ENCODE measurements at places on chromosomes 11 and 22.

DNA sequence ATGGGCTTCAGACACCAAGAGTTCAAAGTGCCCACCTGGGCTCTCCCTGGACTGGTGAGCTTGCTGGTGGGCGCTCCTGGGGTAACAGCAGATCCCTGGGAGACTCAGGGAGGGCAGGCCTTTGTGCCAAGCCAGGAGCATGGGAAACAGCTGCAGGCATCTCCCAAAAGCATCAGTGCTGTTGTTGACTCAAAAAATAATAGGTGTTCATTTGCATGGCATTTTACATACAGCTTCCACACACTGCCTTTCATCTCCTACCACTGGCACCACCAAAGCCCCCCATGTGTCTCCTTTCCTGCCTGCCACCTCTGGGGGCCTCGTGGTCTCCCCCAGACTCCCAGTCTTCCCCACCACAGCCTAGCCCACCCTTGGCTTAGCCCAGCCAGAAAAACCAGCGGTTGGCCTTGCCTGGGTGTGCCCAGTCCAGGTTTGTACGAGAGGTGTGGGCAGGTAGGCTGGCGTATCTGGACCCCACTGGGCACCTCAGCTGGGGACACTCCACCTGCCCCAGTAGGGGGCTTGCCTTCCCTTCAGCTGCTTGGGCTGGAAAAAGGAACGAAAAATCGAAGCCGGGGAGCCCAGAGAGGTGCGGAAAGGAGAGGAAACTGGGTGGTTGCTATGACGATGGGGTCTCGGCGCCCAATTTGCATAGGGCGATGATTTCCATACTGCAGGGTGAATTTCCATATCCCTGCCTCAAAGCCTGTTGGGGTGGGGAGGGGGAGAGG lies 15.0 kb downstream of the POU2F3 start:
- no peak for DNase-seq

DNA sequence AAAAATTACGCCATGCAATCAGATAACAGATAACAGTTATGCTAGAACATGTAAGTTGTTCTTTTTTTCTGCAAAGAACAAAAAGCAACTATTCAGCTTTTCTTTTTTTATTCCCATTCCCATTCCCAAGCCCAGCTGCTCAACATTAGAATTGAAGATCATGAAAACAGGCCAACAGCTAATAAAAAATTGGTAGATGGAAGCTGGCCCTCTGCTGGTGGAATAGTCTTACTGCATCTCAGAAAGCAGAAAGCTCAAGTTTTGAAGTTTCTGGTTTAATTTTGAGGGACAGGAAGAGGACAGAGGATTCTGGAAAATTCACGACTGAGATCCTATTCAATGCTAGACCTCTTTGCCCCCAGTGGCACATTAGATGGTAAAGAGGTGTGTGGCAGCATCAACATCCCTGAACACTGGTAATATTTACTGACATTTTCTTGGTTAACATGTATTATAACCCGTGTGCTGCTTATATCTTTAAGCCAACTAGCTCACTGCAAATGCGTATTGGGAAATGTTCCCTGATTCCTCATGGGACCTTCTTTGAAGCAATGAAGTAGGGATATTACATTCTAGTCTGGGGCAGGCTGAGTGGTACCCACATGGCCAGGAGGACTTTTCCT lies 591.2 kb downstream of the OPCML start:
- DNase-seq, result no peak

DNA sequence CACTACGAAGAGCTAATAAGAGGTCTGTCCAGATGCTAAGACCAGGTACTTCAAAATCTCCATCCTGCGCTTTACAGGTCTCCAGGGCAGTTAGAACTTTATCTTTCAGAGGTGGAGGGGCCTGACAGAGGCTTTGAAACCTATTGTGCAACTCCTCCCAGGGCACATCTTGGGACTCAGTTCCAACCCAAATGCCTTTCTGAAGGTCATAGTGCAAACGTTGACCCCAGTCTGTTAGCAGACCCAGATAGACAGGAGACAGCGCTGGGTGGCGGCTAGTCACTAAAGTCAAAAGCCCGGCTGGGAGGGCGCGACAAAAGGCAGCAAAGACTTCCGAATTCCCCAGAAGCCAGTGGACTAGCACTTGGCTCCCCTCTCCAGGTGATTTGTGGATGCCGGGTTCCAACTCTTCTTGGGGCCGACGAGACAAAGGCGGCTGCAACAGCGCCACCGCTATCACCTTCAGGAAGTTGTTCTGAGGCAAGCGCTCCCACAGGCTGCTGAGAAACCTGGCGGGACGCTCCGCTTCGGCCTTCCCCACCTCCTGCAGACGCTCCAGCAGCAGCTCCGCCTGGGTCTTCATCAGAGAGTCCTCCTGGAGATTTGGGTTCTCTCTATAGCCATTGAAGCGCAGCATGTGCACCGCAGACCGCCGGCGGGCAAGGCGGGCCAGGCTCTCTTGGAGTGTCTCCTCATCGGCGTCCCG lies 728 bp downstream of the FANCF start:
- no peak for DNase-seq

- no peak for DNase-seq
These were observed 10.8 kb downstream of the LIF start for GRCh38 chr22:30235687-30236170.

GRCh38 chr11:56842814-56843794 lies 94.6 kb upstream of the OR9G4 start:
- no peak for DNase-seq

- no peak for DNase-seq
These were observed 397.0 kb downstream of the NTM start for GRCh38 chr11:131767421-131767820.

- DNase-seq, result no peak
These were observed 12.8 kb downstream of the MOB2 start for GRCh38 chr11:1473786-1474185.

DNA sequence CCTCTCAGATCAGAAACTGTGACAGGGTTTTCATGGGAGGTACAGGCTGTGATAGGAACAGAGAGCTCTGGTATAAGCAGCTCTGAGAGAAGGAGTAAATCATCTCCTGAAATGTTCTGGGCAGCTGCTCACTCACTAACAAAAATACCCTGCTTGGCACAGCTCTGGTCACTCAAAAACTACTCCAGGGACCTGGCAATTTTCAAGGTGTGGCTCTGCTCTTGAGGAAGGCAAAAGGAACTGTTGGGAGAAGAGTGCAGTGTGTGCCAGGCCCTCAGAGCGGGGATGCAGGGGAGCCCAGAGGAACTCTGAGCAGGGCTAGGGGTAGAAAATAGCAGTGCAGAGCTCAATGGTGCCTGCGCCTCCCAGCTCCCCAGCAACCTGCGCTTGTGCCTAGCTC lies 180.5 kb upstream of the ZBED5 start:
- DNase-seq, result no peak
